ENCODE measurements at places on chromosomes 7 and 10. TPM values are rescaled to one million over a fixed set of nuclear protein-coding genes. Genes with fewer than 3 reads are reported as not detected.

CPA1 gene
- not detected for total RNA-seq

C10orf53 gene
- not detected for total RNA-seq

RBP4 gene
- 0.76 TPM for total RNA-seq

GRCh38 chr10:93124580-93125318 lies 51.1 kb downstream of the CYP26A1 start:
- H3K27me3 ChIP-seq, result no peaks in the 10 kb centered on the region
- no peak overlapping the region for H3K27ac ChIP-seq
- H3K4me1 ChIP-seq, result no peaks in the 10 kb centered on the region
- DNase-seq, result no peak
- no peaks in the 10 kb centered on the region for H3K36me3 ChIP-seq

GRCh38 chr7:85567983-85568382 lies 381.1 kb upstream of the SEMA3D start:
- no peaks in the 10 kb centered on the region for H3K36me3 ChIP-seq
- H3K4me3 ChIP-seq, result no peak overlapping the region
- no peak for DNase-seq
- no peaks in the 10 kb centered on the region for H3K27me3 ChIP-seq
- no peaks in the 10 kb centered on the region for H3K4me1 ChIP-seq

DNA sequence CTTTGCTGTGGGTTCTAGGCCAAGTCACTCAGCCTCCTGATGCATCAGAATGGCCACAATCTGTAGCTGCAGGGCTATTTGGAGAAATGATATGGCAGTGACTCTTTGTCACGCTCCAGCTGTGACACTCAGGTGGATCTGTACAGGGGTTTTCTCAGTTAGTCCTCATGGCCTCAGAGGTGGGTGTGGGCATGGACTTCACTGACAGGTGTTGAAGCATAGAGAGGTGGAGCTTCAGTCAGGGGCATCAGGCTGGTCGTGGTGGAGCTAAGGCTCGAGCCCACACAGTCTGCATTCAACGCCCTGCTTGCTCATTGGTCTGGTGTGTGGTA lies 21.2 kb downstream of the PALD1 start:
- no peak overlapping the region for H3K4me3 ChIP-seq
- H3K27ac ChIP-seq, result peak overlapping the region; percentile 20
- peaks cover 19% of the 10 kb centered on the region for H3K4me1 ChIP-seq
- H3K36me3 ChIP-seq, result no peaks in the 10 kb centered on the region
- no peaks in the 10 kb centered on the region for H3K27me3 ChIP-seq
- DNase-seq, result no peak

Data from heart left ventricle (tissue), 16 donors.